Fibroblast of pulmonary artery (primary cell): ENCODE measurements at places on chromosomes 1 and 21.

- no peak for DNase-seq
These were observed 6.8 kb downstream of the AKIRIN1 start for GRCh38 chr1:38997901-38998190.

- DNase-seq, result no peak
These were observed at the start of gene RGS8 for GRCh38 chr1:182684116-182684828. Gene RGS8 (minus strand): TSS chr1:182684587. CDS start chr1:182669649, 14,938 bp downstream.

DNA sequence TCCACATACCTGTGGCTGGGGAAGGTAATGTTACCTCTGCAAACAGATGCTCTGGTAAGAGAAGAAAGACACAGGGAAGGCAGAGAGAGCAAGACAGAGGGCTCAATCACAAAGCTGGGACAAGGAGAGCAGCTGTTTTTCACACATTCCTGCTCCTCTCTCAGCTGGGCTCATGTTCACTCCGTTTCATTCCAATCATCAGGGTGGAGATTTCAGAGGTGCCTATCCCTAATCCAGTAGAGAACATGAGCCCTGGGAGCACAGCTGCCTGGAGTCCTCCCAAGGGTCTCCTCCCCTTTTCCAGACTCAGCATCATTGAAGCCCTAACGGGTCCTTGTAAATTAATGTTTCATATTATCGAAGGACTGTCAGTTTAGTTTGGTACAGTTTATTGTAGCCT is 19.4 kb downstream of the GADD45A start:
- no peak for DNase-seq

DNA sequence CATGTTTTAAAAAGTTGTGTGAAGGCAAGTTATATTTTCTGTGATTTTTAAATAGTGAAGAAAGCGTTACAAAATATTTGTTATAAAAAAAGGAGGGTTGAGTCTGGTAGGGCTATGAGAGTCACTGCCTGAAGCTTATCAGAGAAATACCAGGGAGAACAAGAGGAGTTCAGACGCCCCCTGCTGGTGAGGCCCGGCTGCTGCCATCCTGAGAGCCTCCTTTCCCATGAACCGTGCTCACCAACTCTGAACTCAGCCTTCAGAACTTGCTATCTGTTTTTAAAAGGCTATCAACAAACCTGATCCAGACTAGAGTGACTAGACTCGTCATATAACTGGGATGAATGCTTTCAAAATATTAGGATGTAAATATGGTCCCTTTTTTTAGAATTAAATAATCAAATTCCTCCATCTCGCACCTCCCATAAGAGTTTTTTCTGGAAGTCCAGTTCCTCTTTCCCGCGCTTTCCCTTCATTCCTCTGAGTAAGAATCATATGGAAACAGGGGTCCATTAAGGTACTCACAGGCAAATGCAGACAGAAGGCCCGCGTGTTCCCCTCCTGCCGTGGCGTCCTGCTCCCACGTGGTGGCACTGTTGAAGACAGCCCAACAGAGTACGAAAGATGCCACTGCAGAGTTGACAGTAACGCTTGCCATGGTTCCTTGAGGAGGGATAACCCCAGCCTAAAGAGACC is 26.2 kb upstream of the SPATA6 start:
- DNase-seq, result peak; percentile 82

- peak; percentile 68 for DNase-seq
These were observed 26.1 kb downstream of the ATP5PF start for GRCh38 chr21:25708467-25709065.

DNA sequence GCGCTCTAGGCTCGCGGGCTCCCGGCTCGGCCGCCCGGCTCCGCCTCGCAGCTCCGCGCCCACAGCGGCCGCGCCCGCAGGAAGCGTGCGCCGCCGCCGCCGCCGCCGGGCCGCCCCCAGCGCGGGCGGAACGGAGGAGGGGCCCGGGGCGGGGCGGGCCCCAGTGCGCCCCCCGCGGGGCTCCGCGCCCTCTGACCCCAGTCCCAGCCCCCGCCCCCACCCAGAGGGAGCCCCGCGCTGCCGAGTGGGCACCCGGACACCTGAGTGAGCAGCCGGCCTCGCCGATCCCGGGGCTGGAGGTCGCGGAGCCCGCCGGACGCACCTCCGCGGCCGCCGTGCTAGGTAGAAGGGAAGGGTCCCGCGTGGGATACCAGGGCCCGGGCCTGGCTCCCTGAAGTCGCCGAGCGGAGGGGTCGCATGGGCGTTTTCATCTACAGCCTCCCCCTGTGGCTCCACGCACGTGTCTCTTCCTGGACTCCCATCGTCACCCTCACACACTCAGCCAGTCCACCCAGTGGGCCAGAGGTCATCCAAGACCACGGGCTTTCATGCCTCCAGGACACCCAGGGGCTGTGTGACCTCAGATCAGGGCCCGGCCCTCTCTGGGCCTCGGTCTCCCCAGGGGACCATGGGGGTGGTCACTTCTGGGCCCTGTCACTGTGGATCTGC is at the start of gene SDC3:
TSS of gene SDC3 (minus strand) at position 63 of the 669 bp plus-strand sequence. CDS start 172 bp downstream, outside the sequence.
- peak; percentile 42 for DNase-seq

DNA sequence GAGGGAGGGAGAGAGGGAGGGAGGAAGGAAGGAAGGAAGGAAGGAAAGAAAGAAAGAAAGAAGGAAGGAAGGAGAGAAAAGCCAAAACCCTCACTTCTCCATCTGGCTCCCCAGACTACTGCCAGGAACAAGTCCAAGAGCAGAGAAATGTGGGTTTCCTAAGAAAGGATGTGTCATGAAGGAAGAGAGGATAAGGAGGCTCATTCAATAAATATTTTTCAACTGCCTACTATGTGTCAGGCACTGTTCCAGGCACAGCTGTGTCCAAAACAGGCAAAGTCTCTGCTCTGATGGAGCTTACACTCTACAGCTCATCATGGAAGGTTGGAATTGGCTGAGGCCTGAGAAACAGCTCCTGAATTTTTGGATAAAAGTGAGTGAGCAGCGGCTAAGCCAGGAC is 42.6 kb upstream of the ATP2B4 start:
- DNase-seq, result peak; percentile 39

GRCh38 chr1:159882527-159882862 is 17.5 kb downstream of the CFAP45 start:
- DNase-seq, result peak; percentile 54

GRCh38 chr1:22490309-22490708 is 38.7 kb downstream of the ZBTB40 start:
- no peak for DNase-seq

DNA sequence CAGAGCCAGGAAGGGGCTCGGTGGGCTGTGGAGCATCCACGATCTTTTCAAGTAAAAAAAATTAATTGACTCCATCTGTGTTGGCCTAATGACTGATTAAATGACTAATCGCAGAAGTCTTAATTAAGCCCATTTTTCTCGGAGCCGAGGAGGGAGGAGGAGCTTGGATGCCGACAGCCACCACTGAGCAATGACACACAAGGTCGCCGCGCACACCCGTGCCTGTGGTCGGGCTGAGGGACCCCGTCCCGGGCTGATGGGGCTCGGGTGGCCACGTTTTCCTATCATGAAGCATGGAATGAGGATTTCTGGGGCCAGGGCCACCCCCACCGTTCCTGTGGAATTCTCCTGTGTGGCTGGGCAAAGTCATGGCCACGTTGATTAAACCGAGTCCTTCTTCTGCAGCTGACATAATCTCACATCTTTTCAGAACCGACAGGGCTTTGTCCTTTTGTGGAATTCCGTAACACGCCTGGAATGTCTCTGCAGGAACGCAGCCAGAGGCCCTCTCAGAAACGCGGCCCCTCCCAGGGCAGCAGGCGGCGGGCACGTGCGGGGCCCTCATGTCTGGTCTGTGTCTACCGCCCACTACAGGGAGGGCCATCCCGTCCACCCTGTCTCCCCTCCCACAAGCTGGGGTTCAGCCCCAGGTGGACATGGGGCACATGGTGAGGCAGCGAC is 60.7 kb downstream of the MORN1 start:
- peak; percentile 83 for DNase-seq

- DNase-seq, result peak; percentile 48
These were observed 66.0 kb upstream of the EFHD2 start for GRCh38 chr1:15343729-15344128.

DNA sequence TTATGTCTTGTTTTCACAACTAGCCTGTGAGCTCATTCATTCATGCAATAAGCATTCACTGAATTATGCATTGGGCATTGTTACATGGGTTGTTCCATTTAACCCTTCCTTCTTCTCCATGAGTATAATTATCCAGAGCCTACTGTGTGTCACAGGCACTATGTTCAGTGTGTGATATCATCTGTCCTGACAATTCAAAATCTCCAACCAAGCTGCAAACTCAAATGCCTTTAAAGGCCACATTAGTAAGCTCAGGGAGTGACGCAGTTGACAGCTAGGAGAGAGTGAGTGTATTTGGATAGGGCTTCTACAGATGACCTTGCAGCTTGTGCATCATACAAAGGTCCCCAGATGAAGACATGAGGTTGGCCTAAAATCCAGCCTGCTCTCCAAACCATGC is 289.5 kb downstream of the OMA1 start:
- no peak for DNase-seq

DNA sequence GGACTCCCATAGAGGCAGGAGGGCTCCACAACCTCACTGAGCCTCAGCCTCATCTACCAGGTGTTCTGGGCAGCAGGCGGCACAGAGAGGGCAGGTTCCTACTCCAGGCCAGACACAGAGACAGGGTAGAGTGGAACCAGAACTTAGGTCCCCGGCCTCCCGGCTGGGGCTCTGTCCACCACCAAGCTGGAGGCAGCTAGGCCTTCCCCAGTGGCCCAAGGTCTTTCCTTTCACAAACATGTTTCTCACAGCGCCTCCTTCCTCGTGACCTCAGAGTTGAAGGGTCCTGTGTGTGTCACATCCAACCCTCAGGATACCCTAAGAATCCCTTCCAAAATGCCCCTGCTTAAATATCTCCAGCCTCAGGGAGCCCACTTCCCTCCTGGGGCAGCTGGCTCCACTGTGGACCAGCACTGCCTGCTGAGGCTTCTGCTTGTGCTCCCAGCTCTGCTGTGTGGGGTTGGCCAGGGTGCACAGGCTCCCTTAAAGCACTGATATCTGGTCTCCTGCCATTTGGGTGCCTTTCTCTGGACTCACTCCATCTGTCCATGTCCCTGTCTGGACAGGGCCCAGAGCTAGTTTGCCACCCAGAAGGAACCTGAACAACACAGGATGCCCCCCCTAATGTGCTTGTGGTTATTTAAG is 33.2 kb upstream of the MAGOH start:
- no peak for DNase-seq

DNA sequence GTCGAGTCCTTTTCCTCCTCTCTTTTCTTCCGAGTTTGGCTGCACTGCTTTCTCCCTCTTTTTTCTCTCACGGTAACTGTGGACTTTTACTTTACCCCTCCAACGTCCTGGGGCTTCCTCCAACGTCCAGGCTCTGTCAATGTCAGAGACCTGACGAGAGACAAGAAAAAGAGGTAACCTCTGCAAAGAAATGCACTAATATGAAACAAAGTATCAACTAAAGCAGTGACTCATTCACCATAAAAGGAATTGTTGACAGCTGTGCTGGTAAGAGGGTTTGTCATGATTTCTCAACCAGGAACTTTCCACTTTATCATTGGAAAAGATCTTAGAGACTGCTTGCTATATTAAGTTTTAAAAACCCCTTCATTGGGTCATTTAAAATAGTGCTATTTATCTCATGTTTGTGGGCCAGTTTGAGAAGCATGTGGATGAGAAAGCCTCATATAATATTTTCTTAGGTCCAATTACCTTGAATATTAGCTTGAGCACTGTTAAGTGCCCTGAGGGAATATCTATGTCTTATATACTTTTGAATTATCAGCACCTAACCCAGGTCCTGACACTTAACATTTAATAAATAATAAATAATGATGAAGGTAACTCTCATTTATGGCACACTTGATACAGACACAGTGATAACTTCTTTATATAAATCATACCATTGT is at the start of gene GBP2:
TSS of gene GBP2 (minus strand) at position 202 of the 668 bp plus-strand sequence. CDS start 4,148 bp downstream, outside the sequence.
- DNase-seq, result peak; percentile 82

DNA sequence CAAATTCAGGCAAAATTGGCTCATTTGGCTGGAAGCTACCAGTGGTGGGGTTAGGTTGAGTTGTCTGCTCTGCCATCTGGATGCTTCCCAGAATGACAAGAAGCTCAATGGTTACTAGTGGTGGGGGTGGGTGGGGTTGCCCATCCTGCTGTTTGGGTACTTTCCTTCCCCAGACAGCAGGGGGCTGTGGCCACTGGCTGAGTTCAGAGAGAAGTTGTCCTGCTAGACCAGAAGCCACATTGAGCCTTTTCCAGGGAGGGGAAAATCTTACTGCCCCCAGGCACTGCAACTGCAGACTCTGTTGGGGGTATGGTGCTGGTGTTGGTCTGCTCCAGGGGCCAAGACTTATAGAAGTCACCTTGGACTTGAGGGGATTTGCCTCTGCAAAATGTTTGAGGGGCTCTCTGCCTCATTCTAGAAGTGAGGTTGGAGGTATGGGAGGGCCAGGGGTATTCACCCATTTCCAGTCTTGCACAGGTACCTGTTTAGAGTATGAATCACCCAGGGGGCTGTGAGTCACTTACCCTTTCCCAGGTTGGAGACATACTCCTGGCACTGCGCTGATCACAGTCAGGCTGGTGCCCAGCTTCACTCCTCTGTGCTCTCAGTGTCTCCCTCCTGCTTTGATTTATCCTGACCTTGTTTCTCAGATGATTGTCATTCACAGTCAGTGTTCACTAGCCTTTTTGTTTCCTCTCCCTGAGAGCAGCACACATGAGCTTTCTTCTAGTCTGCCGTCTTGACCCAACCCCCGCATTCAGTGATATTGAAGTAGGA is 89.1 kb upstream of the NEGR1 start:
- no peak for DNase-seq

GRCh38 chr1:111611986-111612385 is 7.6 kb upstream of the RAP1A start:
- no peak for DNase-seq

- peak; percentile 76 for DNase-seq
These were observed 58.4 kb upstream of the CACNA1E start for GRCh38 chr1:181424786-181425403.

DNA sequence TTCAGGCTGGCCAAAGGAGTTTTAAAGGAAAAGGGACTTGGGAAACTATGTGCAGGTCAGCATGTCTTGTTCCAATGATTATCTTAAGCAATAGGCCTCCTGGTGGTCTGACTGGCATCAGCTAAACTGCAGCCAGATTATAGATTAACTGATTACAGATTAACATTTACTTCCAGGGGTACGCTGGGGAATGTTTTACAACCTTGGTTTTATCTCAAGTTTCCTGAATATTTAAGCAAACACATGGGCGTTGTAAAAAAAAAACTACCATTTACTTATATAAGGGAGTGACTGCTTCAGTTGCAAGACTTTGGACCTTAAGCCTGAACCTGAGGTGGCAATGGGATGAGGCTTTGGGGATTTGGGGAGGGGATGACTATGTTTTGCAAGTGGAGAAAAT is 600.6 kb upstream of the B3GALT2 start:
- DNase-seq, result no peak

GRCh38 chr1:29747196-29747595 is 510.9 kb downstream of the PTPRU start:
- no peak for DNase-seq

- no peak for DNase-seq
These were observed 15.8 kb downstream of the TMCC2 start for GRCh38 chr1:205243350-205244191.
